ENCODE measurements at places on chromosomes 11 and 22.

- no peak for DNase-seq
These were observed 38.0 kb upstream of the PDE2A start for GRCh38 chr11:72712168-72712751.

- DNase-seq = peak; percentile 67
These were observed 41.0 kb upstream of the CD5 start for GRCh38 chr11:61061081-61061826.

- no peak for DNase-seq
These were observed 20.0 kb downstream of the FIBIN start for GRCh38 chr11:27013781-27014361.

DNA sequence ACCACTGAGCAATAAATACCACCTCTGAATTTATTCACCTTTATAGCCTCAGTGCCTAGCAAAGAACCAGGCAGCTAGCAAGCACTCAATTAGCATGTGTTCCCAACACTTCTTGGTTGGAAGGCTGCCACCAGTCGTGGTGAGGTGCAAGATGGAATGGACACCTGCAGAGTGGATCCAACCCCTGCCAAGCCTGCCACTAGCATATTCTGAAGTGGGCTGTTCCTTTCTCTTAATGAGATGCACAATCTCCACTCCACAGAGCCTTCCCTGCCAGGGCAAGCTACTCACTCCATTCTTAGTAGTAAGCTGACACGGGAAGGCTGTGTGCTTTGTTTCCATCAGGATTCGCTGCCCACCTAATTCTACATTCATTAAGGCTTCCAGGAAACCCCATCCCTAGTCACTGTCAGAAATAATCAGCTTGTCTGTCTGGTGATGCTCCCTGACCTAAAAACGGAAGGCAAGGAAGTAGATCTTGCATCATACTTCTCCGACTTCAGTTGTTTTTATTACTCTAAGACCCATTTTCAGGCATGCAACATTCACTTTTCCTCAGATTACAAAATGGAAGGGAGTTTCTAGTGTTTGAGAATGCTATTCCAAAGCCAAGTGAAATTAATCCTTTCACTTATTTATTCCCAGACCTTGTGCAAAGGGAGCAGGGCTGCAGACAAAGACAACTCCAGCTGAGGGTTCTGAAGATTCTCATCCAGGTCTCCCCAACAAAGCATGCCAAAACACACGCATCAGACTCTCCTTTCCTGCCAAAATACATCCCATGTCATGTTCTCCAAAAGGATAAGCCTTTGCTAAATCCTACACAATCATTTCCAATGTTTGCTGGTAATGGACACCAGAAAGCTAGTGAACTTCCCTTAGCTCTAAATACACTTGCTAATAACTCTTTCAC lies 128.0 kb downstream of the TENM4 start:
- DNase-seq = no peak

- no peak for DNase-seq
These were observed 861.4 kb upstream of the RAG2 start for GRCh38 chr11:37459456-37459855.

- no peak for DNase-seq
These were observed 2.7 kb downstream of the RBM14 start for GRCh38 chr11:66619080-66619554.

DNA sequence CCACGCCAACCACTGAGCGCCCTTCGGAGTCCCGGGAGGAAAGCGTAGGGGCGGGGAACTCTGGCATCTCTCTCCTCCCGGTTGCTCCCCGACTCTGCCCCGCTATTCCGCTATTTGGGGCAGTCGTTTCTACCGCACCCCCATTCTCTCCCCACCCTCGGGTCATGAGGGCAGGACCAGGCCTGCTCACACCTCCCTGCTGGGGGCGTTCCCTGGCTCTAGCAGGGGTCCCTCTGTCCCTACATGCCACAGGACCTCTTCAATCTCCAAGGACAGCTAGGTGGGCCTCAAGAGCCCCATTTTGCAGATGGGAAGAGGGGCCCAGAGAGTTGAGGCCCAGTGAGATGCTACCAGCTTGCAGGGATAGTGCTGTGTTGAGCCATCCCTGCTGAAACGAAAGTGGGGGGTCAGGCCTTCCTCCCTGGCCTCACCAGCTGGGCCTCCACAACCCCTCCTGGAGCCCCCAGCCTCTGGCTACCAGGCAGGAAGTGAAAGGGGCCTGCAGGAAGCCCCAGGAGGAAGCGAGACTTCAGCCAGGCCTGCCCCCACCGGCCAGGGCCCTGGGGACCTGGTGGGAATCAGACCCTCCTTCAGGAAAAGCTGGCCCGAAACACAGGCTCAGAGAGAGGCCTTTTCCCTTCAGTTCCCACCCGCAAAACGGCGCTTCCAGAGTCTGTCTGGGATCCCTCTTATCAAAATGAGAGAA lies 5.5 kb upstream of the SHISA8 start:
- DNase-seq = no peak

DNA sequence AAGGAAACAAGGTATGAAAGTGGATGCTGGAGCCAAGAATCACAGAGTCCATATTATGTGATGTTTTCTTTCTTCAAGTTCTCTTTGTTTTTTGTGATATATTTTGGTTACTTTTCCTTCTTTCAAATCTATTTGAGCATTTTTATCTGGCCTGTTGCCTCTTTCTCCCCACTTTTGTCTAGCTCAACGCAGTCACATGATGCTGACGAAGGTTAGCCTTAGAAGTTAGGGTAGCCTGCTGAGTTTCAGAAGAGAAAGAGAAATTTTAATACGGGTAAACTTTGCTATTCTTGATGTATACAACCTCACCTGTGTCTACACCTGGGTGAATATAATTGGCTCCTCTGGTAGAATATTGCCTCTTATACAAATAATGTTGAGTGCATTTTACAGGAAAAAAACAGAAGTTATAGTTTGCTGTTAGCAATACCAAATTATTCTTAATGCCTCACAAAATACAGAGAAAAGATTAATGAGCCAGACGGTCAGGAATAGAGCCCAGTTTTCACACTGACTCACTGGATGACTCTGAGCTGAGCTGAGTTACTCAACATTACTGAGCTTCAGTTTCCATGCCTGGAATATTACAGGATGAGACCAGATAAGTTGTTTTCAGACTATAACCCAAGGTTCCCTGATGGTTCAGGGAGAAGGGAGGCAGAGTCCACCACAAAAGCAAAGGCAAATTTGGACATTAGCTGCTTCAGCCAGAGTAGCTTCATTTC lies 161.6 kb upstream of the BDNF start:
- no peak for DNase-seq

- no peak for DNase-seq
These were observed 27.8 kb downstream of the LGR4 start for GRCh38 chr11:27444801-27445215.

DNA sequence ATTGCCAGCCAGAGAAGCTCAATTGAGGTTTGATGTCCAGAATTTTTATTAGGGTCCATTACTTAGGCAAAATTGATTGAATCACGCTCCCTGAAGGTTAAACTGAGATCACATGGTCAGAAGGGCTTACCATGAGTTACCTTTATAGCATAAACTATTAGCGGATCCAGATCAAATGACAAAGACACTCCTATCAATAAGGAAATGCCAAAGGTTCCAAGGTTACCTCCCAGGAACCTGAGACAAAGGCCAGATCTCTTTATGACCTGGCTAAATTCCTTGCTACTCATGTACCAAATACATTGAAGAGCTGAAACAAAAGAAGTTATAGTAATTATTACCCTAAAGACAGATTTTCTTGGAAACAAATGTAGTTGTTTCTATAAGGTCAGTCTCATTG lies 27.8 kb upstream of the ANO5 start:
- no peak for DNase-seq

- no peak for DNase-seq
These were observed 125.8 kb downstream of the DDX10 start for GRCh38 chr11:108790501-108791299.

DNA sequence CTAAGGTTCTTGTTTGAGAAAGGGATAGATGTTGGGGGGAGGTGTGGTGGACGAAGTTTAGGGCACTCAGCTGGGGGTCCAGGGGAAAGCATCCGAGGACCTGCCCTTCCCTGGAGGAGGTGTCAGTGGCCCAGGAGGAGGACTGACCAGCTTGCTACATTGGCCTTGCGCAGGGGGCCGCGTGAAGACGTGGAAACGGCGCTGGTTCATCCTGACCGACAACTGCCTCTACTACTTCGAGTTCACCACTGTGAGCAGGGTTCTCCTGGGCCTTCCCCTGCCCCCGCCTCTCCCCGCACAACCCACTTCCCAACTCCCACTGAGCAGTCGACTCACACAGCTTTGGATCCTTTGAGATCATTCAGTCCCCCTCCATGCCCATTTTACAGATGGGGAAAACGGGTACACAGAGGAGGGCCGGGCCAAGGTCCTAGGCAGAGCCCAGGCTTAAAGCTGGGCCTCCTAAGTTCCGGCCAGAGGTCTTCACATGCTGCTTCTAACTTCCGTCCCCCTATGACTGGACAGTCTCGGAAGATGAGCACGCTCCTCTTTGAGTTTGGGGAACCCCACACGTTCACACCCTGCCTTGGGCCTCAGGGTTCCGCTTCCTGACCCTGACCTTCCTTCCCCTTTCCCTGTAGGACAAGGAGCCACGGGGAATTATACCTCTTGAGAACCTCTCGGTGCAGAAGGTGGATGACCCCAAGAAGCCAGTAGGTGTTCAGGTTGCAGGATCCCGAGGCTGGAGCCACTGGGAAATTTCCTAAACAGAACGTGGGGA lies 28.7 kb downstream of the CYTH4 start:
- no peak for DNase-seq

DNA sequence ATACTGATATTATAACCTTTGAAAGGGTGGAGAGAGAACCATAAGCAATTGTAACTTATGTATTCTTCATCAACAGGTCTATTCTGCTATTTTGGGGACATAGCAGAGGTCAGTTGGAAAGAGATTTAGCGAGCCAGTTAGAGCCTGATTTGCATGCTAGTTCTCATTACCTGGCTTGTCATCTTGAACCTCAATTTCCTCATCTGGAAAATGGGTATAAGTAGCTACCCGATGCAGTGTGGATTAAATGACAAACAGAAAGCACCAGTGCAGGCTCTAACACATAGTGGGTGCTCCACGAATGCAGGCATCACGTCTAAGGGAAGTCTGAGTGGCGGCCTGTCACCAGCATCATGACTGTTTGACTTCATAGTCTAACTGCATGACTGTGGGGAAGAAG lies 67.7 kb downstream of the LDLRAD3 start:
- DNase-seq = no peak

DNA sequence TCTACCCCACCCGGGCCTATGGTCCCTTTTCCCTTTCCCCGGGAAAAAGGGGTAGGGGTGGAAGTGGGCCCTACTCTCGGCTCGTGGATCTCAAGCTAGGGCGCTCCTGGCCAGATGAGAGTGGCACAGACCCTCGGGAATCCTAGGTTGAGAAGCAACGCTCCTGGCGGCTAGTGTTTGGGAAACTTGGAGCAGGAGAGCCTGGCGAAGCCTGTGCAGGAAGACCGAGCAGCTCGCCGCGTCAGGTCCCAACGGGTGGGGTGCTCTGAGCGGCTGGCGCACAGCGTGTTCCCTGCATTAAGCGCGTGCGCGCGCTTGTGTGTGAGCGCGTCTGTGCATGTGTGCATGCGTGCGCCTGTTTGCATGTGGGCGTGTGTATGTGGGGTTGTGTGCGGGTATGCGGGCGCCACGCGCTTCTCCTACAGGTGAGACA lies 7.1 kb upstream of the FLI1 start:
- DNase-seq = no peak

DNA sequence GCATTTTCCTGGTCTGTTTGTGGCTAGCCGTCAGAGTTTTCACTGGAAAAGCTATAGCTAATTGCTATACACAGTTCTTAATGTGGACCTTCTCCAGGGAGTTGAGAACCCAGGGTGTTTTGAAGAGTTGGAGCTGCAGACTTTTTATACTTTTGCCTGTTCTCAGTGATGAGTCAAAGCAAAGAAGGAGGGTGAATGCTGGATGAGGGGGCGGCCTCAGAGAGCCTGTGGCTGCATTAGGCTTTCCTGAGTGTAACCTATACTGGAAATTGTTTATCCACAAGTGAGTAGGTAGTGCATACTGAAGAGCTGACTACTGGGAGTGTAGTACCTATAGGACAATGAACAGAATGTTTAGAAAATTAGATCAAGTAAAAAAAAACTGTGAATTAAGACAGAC lies 79.7 kb upstream of the HORMAD2 start:
- no peak for DNase-seq

DNA sequence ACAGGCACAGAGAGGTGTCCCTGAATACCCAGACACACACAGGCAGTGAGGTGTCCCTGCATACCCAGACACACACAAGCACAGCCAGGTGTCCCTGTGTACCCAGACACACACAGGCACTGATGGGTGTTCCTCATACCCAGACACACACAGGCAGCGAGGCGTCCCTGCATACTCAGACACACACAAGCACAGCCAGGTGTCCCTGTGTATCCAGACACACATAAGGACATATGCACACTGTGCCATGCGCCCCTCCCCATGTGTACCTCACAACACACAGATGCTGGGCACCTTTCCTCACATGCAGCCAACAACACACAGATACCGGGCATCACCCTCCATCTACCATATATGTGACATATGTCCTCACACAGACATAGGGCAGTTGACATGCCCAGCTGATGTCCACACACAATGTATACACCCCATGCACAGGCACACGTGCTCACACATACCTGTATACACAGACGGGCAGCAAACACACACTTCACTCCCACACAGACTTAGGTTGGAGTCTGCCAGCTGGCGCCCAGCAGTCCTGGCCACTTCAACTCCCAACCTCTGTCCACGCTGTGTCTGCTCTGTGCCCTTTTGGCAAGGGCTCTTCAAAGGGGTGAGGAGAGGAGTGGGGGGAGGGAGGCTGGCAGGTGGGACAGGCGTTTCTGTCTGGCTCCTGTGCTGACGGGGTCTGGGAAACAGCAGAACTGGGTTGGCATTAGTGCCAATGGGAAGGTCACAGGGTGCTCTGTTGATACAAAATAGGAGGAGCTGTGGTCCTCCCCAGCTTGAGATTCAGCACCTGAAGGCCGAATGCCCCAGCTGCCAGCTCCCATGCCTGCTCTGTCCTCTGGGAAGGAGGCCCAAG lies 69.4 kb upstream of the ALX4 start:
- DNase-seq = no peak

DNA sequence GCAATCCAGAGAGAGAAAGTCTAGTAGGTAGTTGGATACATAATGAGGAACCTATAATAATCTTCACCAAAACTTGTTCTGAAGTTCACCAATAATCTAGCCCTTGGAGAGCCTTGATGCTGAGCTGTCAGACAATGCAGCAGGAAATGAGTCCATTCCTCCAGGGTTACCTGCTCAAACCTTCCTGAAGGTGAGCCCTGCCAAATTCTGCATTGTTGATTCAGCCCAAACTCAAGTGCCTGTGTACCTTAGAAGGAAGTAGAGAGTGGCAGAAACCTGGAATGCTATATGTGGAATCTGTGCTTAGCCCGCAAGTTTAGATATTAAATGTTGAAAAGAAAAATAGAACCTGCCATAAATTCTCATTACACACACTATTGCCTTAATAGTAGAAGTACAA lies 77.4 kb upstream of the SPON1 start:
- DNase-seq = no peak

- DNase-seq = no peak
These were observed 31.3 kb upstream of the MMP13 start for GRCh38 chr11:102986815-102987214.

- DNase-seq = no peak
These were observed 81.0 kb upstream of the LRRC55 start for GRCh38 chr11:57100638-57101331.

All from stimulated activated CD4-positive, alpha-beta T cell treated with anti-CD3 and anti-CD28 coated beads, TNF-alpha, amount 100 ng/mL, for 4 hours (primary cell).